ENCODE measurements at places on chromosomes 4 and X. TPM values are rescaled to one million over a fixed set of nuclear protein-coding genes. Genes with fewer than 3 reads are reported as not detected.

GRCh38 chr4:4859325-4859798 is at the start of gene MSX1:
Gene MSX1, plus strand, starts transcription at chr4:4859665. Its CDS starts 235 bp downstream, at chr4:4859900.
- H3K4me3 ChIP-seq, result peak within 1 kb of the TSS; percentile 70
- DNase-seq, result peak; percentile 79
- peaks cover 14% of the 10 kb centered on the region for H3K4me1 ChIP-seq

GRCh38 chr4:125994024-125994423 is 679.3 kb downstream of the FAT4 start:
- no peaks in the 10 kb centered on the region for H3K27me3 ChIP-seq
- H3K4me3 ChIP-seq, result no peak overlapping the region
- no peaks in the 10 kb centered on the region for H3K36me3 ChIP-seq
- no peak for DNase-seq

- H3K36me3 ChIP-seq, result no peaks in the 10 kb centered on the region
- no peak overlapping the region for H3K4me3 ChIP-seq
- DNase-seq, result no peak
- H3K4me1 ChIP-seq, result peaks cover 13% of the 10 kb centered on the region
- H3K27me3 ChIP-seq, result peaks cover 26% of the 10 kb centered on the region
- H3K27ac ChIP-seq, result no peak overlapping the region
Observed at GRCh38 chr4:74796631-74797030, 2.3 kb upstream of the BTC start.

DNA sequence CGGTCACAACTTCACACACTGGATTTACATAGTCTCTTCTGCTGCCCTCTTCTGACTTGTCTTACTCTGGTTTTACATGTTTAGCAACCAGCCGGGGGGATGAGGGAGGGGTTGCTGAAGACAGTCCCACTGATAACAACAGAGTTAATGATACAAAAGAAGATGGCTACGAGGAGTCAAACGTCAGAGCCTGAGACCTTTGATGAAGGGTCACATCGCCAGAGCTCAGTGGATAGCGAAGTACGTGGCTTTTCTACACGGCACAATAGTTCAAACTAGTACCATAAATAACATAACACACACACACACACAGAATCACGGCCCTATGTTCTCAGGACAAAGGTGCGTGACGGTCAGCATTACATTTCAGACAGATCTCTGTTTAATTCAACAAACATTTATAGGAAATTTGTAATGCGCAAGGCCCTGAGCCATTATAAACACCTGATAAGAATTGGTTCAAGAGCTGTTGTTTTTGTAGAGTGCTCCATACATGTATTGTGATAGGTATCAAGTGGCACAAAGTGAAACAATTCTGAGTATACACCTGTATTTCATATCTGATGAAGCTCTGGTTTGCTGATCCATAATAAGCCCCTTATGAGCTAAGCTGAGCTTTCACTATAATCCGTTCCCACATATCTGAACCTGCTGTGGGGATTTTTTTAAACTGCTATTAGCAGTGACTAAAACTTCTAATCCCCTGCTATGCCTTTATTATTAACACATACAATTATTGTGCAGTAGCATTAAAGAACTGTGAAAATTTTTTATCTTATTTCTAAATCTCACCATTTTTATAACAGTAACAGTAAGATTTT is 100.0 kb downstream of the NR3C2 start:
- H3K4me3 ChIP-seq, result no peak overlapping the region
- no peak overlapping the region for H3K27ac ChIP-seq
- H3K4me1 ChIP-seq, result peaks cover 1% of the 10 kb centered on the region

GRCh38 chrX:153900831-153901752 is 3.4 kb upstream of the AVPR2 start:
- no peak overlapping the region for H3K4me3 ChIP-seq
- no peak for DNase-seq
- no peak overlapping the region for H3K27ac ChIP-seq
- H3K27me3 ChIP-seq, result peaks cover 8% of the 10 kb centered on the region

DNA sequence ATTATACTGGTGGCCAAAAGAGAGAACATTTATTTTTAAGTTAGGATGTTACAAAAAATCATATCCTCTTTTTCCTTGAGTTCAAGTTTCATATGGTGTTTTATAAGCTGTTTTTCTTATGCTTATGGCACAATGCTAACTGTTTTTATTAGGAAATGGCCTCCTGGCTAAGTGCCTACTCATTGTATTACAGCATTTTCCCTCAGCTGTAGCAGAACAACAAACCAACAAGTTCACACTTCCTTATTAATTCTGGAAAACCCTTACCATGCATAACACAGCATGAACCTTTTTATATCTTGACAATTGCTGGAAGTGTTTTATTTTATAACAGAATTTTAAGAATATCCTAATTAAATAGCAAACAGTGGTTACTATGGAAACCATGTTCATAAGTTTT is 165.8 kb downstream of the GASK1B start:
- H3K27me3 ChIP-seq, result no peaks in the 10 kb centered on the region
- no peak overlapping the region for H3K27ac ChIP-seq
- no peak overlapping the region for H3K4me3 ChIP-seq
- no peak for DNase-seq
- H3K4me1 ChIP-seq, result peaks cover 13% of the 10 kb centered on the region
- H3K36me3 ChIP-seq, result no peaks in the 10 kb centered on the region

DNA sequence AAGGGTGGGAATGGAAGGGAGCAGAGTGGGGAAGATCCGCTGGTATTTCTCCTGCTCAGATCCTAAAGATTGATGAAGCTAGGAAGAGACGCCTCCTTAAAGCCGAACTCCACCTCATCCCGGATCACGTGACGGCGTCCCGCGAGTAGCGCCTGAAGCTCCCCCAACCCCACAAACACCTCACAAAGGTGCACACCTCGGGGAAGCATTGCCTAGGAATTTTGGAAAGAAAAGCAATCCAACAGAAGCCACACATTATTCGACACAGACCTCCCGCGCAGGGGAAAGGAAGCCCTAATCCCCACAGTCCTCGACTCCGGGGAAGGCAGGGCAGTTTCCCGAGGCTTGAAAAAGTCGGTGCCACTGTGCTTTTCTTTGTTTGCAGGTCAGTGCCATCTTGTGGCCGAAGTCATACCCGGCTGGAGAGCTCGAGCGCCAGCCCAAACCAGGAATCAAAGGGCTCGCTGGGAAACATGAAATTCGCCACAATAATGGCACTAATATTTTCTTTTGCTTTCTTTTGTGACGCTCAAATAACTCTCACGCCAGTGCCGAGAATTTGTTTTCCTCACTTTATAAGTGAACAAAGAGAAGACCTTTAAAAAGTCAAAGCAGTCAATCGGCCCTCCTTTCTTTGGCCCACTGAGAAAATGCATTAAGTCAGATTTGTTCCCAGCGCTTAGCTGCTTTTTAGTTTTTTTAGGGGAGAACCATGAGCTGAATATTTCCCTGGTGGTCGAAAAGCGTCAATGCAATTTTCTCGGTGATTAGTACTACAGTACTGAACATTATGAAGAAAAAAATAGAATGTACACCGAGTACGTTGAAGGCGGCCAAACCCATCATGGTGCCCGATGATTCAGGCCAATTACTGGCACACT is at the start of gene NPY1R:
Gene NPY1R (minus strand): TSS at position 71 of the 881 bp plus-strand sequence. CDS start 6,042 bp downstream, outside the sequence.
- DNase-seq, result peak; percentile 67
- H3K36me3 ChIP-seq, result no peaks in the 10 kb centered on the region
- H3K4me1 ChIP-seq, result peaks cover 5% of the 10 kb centered on the region
- peaks cover 19% of the 10 kb centered on the region for H3K27me3 ChIP-seq
- H3K27ac ChIP-seq, result peak within 1 kb of the TSS; percentile 98

Gene SEPTIN11
- 80.4 TPM for total RNA-seq

Gene DRD5
- total RNA-seq, result 0.13 TPM

Gene CCKAR
- 2.7 TPM for total RNA-seq

Gene TMEM31
- total RNA-seq, result 0.55 TPM

Gene HERC5
- 3.5 TPM for total RNA-seq

Measured in progenitor cell of endocrine pancreas (in vitro differentiated cells).